ENCODE measurements at places on chromosomes 11 and 22.

GRCh38 chr11:69708736-69709401 is 5.0 kb upstream of the FGF19 start:
- DNase-seq, result no peak

GRCh38 chr11:128891913-128892398 is 800 bp downstream of the KCNJ5 start:
- no peak for DNase-seq

DNA sequence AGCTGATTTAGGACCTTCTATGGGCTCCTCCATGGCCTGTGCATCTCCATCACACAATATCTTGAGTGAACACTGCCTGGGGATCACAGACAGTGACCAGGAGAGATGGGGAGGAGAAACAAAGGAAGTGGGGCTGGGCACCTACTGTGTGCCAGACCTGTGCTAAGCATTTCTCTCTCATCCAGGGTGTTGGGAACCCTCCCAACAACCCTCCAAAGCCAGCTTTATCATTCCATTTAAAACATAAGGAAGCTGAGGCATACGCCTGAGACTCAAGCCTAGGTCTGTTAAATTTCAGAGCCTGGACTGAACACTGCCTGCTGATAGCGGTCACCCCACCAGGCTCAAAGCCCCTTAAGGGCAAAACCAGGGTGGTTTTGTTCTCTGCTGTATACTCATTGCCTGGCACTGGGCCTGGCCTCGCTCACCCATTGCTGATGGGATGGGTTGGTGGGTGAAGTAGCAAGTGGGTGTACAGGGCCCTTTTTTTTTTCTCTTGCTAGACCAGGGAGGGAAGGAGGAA is 130.1 kb downstream of the MN1 start:
- DNase-seq, result no peak

GRCh38 chr11:71239581-71239980 is 12.8 kb downstream of the SHANK2 start:
- DNase-seq, result no peak

DNA sequence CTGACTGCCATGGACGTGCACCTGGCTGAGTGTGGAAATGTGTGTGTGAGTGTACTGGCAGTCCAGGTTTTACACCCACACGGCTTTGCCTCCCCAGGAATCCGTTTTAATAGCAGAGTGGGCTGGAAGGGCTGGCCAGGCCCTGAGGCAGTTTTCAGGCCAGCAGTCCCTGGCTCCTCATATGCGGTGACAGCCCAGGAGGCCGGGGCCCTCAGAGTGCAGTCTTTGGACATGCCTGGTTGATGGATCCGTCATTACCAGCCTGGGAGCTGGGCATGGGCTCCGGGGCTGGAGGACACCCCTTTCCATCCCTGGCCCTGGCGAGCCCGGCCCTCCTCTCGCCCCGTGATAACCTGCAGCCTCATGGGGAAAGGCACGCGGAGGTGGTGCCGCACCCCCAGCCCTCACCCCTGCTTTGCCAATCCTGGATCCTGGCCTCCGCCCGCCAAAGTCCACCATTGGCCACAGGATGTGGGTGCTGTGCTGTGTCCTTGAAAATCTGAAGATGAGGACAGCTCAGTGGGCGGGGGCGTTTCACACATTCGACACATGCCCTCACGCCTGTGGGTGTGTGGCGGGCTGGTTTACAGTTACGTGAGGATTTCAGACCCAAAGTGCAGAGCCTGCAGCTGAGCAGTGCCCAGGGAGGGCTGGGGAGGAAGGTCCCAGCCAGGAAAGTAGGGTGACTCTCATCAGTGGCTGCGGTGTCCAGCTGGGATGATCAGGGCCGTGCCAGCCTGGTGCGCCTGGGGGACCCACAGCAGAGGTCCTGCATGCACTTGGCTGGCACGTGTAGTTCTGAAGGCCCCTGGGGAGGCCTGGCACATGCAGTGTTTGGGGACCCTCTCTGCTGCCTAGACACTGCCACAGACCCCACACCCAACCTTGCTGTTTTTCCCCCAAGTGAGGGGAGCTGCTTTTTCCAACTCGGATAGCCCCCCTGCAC is 55.1 kb downstream of the RTN4R start:
- DNase-seq, result no peak

GRCh38 chr22:30970356-30970746 is 1.3 kb downstream of the TUG1 start:
- DNase-seq, result no peak

DNA sequence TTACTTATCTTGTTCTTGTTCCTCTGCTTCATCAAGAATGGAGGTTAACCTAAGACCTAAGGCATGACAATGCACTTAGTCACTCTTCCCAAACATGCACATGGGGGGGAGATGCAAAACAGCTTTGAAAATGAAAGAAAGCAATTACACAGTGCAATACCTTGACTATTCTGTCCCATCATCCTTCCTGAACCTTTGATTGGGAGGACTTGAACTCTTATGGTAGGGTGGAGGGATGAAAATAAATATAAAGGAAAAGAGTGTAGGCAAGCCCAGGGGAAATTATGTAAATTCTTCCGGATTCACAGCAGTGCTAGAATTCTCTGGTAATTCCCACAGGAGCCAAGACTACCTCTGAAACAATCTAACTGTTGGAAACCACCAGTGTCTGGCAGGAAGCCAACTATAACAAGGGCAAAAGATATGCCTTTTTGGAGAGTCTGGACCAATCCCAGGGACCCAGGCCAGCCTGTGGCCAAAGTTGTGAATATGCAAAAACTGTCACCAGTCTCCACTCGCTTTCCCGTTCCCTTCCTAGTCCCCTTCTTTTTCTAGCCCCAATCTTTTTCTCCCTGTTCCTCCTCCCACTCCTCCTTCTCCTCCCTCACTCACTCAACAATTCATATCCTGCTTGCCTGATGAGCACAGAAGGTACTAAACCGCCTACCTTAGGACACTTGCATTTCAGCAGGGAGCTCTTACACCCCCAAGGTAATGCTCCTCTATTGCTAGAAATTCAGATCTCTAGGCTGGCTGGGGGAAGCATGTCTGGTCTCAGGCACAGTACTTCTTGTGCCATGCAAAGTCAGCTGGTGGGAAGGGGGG is 2.5 kb upstream of the RCN1 start:
- DNase-seq, result peak; percentile 97

DNA sequence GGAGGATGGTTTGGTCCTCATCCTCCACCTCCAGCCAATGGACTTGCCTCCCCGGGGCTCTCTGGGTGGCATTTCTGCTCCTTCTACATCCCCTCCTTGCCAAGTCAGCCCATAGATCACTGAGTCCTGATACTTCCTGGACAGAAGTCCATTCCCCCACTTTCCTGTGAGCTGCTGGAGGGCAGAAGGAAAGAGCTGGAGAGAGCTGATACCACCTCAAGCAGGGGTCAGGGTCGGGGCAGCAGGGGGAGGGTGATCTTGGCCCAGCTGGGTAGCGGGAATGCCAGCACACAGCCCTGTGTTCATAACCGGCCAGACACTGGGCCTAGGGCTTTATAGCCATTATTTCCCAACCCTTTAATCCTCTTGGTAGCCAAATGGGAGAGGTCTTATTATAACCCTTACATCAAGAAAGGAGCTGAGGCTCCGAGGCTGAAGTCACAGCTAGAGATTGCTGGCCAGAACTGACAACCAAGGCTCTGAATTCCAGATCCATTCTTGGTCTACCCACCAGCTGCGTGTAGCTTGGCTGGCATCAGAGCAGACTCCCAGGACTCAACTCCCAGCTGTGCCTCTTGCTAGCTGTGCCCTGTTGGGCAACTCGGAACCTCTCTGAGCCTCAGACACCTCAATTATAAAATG is 39.9 kb downstream of the CD6 start:
- DNase-seq, result no peak

DNA sequence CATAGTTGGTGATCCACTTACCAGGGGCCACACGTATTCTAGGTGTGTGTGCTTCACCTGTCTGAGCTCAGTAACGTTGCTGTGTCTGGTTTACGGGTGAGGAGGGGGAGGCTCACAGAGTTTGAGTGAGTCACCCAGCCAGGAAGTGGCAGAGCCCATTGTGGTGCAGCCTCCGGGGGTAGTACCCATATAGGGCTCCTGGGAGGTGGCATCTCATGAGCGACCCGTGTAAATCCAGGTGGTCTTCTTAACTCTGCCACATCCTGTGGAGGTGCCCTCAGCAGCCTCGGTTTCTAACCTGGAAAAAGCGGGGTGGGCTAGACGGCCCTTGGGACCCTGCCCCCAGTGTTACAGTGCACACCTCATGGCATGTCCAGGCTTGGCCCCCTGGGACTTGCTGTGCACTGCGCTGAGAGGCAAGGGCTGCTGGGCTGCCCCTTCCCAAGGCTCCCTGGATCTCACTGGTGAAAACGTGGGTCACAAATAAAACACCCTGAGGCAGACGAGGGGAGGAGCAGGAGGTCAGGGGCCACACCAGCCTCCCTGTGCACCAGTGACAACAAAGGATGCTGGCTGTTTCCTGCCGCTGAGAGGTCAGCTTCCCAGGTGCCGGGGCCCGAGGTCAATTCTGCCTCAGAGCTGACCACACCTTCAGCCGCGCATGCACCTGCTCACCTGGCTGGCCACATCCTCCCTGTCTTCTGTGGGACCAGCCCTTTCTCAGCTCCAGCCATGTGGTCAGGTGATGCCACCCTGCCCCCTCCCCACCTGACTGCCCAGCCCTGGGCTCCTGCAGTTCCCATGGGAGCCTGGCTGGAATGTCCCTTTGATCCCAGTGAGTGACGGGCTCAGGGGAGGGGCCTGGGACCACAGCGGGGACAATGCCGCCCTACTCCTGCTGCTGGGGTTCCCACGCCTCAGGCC is 305.1 kb downstream of the CTTN start:
- DNase-seq, result no peak

GRCh38 chr11:108787105-108787504 is 122.2 kb downstream of the DDX10 start:
- DNase-seq, result no peak

GRCh38 chr22:28608546-28608945 is 71.1 kb downstream of the TTC28 start:
- DNase-seq, result no peak

GRCh38 chr11:69560141-69560790 is 78.8 kb downstream of the LINC01488 start:
- no peak for DNase-seq

- DNase-seq, result peak; percentile 69
Measured at GRCh38 chr11:130070109-130070845, 583 bp downstream of the APLP2 start.

DNA sequence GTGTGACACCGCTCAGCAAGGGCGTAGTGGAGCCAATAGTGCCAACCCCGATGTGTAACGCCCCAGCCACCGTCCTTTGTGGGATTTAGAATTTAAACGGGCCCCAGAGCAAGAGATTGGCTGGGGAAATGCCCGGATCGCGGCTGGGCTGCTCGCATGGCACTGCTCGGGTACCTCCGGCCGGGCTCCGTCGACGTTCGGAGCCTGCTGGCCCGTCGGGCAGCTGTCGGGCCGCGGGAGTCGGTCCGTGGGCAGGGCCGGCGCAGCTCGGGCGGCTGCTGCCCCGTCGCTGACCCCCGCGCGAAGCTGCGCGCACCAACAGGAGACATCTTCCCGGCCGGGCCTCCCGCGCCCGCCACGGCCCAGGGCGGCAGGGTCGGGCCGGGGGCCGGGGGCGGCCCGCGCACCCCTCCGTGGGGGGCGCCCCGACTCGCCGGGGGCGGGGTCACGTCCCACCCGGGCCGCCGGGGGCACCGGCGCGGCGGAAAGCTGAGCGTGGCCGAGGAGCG is 1.3 kb upstream of the KDM2A start:
- DNase-seq, result peak; percentile 20

- no peak for DNase-seq
Measured at GRCh38 chr11:45042560-45042959, 91.9 kb upstream of the TP53I11 start.

GRCh38 chr11:122375687-122376399 is 259.8 kb upstream of the BLID start:
- peak; percentile 61 for DNase-seq

- DNase-seq, result peak; percentile 90
Measured at GRCh38 chr11:61567286-61568061, 13.4 kb downstream of the SYT7 start.

DNA sequence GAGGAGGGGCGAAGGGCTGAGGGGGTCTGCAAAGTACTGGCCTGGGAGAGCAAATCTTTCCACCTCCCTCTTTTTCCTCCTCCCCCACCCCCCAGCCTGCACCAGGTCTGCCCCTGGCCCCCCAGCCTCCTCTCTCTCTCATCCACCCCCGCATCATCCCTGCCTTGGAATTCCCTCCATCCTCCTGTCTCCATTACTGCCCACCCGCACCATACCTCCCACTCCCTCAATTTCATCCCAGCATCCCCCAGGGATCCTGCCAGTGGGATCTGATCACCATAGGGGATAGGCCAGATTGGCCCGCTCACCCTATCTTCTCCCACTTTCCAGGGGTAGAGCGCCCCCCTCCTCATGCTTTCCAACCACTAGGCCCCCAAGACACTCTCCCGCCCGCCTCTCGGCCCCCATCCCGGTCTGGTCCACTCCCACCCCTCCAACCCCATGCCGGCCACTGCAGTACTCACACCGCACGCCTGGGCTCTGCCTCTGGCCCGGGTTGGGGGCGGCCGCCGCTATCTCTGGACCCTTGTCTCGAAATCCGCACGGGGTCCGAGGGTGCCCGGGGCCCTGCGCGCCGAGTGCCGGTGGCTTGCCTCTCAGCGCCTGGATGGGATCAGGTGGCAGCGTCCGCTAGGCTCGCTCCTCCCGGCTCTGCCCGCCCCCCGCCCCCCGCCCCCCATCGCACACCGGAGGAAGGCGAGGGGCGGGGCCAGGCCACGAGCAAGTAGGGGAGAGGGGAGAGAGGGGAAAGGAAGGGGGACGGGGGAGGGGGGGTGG is at the start of gene GAL3ST3:
Gene GAL3ST3 (minus strand): TSS at position 615 of the 777 bp plus-strand sequence. CDS start 3,746 bp downstream, outside the sequence.
- DNase-seq, result peak; percentile 41

DNA sequence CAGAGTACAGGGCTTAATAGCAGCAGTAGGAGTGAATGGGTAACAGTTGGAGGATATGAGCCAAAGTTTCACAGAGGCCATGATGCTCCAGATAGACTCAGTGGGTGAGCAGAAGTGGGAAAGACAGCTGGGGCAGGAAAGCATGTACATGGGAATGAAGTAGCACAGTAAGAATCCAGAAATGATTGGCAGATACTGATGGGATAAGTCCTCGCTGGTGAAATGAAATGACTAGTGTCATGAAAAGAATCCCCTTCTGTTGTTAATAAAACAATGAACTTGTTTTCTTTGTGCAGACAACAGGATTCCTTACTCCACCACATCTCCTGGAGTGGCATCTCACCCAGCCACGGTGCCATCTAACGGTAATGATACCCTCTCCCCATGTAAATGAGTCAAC is 17.4 kb upstream of the PANX1 start:
- DNase-seq, result peak; percentile 11

- DNase-seq, result no peak
Measured at GRCh38 chr11:2521081-2521732, 76.4 kb downstream of the KCNQ1 start.

Data from astrocyte of the hippocampus (primary cell).